NCI-H2081 (cell line): ENCODE measurements at places on chromosomes 4 and X.

DNA sequence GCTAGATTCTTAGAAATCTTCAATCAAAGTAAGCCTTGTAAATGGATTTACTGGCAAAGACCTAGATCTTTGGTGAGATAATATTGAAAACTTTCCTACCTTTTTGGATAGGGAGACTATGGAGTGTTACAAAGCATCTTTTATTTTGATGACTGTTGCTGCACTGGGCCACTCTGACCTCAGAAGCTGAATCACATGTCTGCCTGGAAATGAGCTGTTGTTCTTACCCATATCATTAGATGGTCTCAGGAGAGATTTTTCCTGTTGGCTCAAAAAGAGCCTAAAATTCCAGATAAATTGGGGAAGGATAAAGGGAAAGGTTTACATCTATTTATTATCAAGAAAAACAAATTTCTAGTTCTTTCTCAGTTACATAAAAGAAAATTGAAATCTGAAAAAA is 127.5 kb upstream of the BMP3 start:
- no peak for DNase-seq

DNA sequence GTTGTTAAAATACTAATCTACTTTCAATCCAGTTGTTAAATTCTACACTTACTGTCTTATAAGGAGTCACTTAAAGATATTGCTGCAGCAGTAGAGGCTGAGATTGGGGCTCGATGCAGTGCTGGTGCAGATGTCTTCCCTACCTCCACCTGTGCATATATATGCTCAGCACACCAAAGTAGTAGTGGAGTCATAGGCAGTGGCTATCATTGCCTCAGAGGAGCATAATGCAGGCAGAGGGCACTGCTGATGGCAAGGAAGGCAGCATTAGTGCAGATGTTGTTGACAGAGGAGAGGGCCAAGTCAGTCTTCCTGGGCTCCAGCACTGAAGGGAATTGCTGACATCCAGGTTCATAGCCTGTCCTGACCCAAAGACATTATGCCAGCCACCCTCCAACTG is 35.1 kb downstream of the INPP4B start:
- DNase-seq = no peak

GRCh38 chr4:159828687-159829086 is 725.8 kb downstream of the RAPGEF2 start:
- DNase-seq = no peak

DNA sequence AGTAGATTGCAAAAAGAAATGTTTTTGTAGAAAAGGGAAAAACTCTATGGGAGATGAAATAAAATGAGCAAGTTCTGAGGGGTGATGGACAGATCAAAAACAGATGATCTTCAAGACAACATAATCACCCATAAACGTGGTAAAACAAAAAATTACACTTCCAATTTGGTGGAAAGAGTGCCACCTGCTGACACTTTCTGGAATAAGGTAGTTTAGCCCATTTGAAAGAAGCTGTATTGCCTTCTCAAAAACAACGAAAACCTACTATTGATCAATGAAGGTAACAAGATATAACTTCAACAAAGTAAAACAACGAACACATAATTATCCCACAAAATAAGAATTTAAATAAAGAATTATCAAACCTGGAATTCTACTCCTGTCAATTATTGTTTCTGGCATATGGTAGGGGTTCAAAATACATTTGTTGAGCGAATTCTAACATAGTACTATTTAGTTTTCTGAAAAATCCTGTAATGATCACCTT is 2.5 kb downstream of the COQ2 start:
- peak; percentile 43 for DNase-seq

- no peak for DNase-seq
These were observed 108.4 kb upstream of the BMP2K start for GRCh38 chr4:78667764-78668163.

- DNase-seq = peak; percentile 42
These were observed at the start of gene CHST7 for GRCh38 chrX:46573331-46573891. CHST7 (plus strand) TSS chrX:46573765; CDS start chrX:46573932, 167 bp downstream.

DNA sequence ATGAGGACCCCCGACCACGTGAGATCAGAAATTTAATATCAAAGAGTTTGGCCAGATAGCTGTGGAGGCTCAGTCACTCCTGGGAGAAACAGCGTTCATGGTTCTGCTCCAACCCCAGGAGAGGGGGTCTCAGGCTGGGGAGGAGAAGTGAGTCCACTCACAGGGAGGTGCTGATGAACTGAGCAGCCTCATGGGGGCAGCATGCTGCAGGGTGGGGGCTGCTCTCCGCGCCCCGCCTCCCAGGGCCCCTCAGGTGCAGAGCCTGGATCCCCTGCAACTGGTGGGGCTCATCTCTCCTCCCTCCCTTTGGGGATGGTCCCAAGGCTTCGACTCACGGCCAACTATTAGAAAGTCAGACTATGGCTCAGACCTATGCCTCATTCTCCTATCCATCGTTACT is 26.6 kb upstream of the C4orf50 start:
- no peak for DNase-seq

DNA sequence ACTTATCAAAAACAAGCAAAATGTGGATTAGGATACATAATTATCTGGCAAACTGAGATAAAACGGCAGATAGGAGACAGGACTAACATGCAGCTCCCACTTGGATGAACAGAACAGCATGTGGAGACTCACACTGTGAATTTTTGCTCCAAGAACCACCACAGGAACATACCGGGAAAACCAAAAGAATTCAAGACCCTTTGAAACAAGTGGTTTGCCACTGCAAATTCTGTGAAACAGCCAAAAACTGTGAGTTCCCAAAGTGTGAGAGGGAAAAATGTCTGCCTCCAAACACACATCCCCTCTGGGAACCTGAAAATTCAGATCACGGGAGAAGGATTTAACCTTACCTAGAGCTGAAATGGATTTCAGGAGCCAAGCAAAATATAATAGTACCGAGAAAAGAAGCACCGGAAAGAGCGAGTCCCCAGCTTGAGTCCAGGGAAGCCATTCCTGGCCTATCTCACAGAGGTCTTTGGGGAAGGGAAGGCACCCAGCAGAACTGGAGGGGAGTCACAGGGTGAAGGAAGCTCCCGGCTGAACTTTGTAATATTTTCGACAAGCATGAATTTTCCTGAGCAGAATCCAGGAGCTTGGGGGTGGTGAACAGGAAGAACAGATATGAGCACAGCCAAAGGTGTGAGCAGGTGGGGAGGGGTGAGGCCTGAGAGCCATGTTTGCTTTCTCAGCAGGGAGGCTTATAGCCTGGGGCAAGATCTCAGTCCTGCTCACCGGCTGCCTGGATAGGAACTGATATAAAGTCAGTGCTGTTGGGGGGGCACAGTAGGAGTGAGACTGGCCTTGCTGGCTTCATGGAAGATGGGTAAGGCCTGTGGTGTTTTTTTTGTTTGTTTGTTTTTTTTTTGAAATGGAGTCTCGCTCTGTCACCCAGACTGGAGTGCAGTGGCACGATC is 23.9 kb downstream of the MANBA start:
- peak; percentile 66 for DNase-seq

DNA sequence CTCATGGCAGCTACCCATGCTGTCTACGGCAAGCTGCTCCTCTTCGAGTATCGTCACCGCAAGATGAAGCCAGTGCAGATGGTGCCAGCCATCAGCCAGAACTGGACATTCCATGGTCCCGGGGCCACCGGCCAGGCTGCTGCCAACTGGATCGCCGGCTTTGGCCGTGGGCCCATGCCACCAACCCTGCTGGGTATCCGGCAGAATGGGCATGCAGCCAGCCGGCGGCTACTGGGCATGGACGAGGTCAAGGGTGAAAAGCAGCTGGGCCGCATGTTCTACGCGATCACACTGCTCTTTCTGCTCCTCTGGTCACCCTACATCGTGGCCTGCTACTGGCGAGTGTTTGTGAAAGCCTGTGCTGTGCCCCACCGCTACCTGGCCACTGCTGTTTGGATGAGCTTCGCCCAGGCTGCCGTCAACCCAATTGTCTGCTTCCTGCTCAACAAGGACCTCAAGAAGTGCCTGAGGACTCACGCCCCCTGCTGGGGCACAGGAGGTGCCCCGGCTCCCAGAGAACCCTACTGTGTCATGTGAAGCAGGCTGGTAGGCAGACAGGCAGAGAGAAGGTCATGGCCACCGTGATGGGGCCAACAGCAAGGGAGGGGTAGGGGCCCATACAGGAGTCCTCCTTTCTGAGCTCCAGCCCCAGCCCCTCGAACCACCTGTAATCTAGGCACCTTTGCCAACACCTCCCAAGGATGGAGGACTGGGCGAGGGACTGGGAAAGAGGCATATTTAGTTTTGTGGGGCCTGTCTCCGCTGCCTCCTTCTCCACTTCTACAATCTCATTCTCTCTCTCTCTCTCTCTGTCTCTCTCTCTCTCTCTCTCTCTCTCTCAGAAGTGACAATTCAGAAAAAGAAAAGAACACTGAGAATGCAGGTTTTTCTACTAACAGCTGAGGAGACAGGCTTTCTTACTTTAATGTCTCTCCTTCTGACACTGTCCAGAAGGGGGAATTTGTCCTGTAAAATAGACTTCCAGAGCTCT is 4.7 kb upstream of the TSPYL2 start:
- no peak for DNase-seq

GRCh38 chr4:8592366-8593263 is at the start of gene CPZ:
CPZ (plus strand) TSS chr4:8592765; CDS start chr4:8592834, 69 bp downstream.
- no peak for DNase-seq

DNA sequence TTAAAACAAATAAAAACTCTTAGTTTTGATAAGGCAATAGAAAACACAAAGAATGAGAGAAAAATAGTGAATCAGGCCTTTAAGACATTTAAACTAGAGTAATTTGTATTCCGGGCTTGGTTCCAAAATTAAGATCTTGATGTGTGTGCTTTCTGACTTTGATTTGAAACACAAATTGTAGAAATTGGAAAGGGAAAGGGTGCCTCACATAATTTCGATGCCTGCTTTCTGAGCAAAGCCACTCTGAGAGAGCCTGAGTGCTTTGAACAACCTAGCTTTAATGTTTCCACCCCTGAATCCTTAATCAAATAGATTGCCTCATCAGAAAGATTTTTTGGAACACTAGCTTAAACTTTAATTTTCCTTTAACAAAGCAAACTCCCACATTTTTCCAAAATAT is 666.8 kb downstream of the PCDH18 start:
- no peak for DNase-seq

DNA sequence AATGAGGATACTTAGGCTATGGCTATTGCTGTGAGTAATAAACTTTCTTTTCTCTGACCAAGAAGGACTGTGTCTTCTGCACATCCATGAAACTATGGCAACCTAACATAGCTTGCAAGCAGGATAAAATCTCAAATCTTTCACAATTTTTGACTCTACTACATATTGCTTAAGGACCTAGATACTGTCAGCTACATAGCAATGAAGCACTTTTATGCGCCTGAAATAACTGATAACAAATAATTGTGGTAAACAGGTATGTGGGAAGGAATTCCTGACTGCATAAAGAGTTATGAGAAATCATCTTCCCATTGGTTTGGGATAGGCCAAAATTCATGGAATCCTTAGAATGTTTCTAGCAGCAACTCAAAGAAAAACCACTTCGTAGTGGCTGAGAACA is 41.2 kb upstream of the PDGFC start:
- no peak for DNase-seq

DNA sequence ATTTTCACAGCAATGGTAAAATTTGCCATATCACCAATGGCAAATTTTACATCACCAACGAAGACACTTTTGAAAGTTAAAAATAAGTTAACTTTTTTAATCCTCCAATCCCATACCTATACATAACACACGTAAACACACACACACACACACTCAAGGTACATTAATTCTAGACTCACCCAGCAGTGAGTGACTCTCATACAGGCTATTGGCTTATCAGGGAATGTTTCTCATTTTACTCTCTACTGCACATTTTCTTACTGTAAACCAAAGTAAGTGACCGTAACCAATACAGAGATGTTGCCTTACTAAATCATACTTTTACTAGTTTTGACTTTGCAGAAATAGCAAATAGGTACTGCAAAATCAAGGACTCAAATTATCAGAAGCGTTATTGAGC is 2.3 kb downstream of the VEGFC start:
- no peak for DNase-seq

GRCh38 chr4:80335554-80336358 is at the start of gene CFAP299:
CFAP299 (plus strand) TSS chr4:80335730.
- peak; percentile 78 for DNase-seq

DNA sequence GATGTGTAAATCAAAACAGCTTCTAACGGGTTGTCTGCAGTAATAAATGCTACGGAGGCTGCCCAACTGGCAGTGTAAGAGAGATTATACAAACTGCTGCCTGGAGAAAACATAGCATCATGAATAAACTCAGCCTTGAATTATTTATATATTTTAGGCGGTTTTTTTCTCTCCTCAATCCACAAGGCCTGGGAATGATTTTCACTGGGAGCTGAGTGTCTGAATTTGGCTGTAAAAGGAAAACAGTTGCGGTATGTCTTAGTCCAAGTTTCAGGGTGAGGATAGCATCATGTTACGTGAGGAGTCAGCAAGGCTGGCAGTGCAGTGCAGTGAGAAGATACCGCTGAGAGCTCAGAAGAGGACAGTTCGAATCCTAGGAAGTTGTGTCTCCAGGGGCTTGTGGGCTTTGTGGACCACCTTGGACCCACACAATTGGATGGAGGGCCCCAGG is 291.5 kb upstream of the BOD1L1 start:
- DNase-seq = no peak

DNA sequence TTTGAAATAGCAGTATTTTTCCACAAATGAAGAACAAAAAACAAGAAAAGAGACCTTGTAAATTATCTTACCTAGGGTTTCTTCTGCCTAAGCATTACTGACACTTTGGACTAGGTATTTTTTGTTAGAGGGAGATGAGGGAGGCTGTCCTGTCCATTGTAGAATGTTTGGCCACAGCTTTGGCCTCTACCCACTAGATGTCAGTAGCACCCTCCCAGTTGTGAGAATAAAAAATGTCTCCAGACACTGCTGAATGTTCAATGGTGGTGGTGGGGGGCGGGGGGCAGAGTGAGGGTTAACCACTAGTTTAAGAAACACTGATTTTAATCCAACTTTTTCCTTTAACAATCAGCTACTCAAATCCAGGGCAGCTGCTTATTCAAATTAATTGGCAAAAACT is 25.8 kb downstream of the OTUD4 start:
- no peak for DNase-seq

- DNase-seq = no peak
These were observed 15.6 kb downstream of the SRPX2 start for GRCh38 chrX:100659431-100660137.

- DNase-seq = no peak
These were observed 879.1 kb downstream of the SH3BGRL start for GRCh38 chrX:82081027-82081426.

DNA sequence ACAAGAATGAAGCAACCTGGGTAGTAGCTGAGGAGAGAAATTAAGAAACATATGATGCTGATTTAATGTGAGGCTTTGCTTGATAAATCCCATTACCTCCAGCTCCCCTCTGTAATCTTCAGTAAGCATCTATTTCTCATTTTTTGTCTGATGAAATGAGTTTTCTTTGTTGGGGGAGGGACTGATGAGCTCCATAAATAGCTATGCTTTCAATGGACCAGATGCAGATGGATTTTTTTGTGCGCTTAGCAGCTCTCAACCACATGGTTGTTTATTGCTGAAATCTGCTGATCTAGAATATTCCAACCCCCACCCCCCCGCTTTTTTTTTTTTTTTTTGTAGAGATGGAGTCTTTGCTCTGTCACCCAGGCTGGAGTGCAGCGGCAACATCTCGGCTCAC is 1082.0 kb downstream of the RAPGEF2 start:
- no peak for DNase-seq

GRCh38 chrX:39928704-39929378 is 168.9 kb downstream of the BCOR start:
- DNase-seq = no peak

- no peak for DNase-seq
These were observed 156.6 kb downstream of the FAM13A start for GRCh38 chr4:88900432-88900831.
